ENCODE measurements at places on chromosomes 13 and 19.

GRCh38 chr19:56253737-56254136, 18.8 kb upstream of the EDDM13 start:
- DNase-seq = no peak

DNA sequence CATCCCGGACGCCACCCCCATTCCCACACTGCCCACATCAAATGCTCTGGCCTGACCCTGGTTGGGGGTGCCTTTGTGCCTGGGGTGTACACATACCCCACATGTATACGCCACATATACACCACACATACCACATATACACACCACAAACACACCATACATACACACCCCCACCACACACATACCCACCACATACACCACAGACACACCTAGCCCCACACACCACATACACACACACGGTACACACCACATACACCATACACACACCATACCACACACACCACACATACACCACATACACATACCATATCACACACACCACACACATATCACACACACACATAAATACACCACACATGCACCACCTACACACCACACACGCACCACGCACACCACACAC, 10.2 kb downstream of the ERFL start:
- no peak for DNase-seq

- DNase-seq = no peak
These were observed 663 bp upstream of the PLA2G4C start for GRCh38 chr19:48111280-48111679.

GRCh38 chr19:53866865-53867224, 838 bp upstream of the MYADM start:
- no peak for DNase-seq

GRCh38 chr19:14366529-14366928, 14.7 kb upstream of the ADGRE5 start:
- DNase-seq = peak; percentile 77

DNA sequence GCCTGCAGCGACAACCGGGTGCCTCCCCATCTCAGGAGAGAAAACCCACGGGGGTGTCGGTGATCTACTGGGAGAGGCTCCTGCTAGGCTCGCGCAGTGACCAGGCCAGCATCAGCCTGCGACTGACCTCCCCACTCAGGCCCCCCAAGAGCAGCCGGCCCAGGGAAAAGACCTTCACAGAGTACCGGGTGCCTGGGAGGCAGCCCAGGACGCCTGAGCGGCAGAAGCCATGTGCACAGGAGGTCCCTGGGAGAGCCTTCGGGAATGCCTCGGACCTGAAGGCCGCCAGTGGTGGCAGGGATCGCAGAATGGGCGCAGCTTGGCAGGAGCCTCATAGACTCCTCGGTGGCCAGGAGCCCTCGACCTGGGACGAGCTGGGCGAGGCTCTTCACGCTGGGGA, 3.9 kb downstream of the ZNF324B start:
- no peak for DNase-seq

DNA sequence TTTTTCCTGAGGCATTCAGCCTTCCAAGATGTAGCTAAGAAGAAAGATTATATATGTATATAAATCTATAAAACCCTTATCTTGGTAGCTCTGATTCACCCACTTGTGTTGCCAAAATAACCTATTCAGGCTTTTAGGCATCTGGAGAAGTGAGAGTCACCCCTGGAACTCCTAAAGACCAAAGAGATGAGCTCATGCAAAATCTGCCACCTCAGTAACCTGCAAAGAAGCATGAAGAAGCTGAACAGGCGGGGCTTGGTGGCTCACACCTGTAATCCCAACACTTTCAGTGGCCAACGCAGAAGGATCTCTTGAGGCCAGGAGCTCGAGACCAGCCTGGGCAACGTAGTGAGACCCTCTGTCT, 393.7 kb downstream of the FOXO1 start:
- DNase-seq = no peak

DNA sequence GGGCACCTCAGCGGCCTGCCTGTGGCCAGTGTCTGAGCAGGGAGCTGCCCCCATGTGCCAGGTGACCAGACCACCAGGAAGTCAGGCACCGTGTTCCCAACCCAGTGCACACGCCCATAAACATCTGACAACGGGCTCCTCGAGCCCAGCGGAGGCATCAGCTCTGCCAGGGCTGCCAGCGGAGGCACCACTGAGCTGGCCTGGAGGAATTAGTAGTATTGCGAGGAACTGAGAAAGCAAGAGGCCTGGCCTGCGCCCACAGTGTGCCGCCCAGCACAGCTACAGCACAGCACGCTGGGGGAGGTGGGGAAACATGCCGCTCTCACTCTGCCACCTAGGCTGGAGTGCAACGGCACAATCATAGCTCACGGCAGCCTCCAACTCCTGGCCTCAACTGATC, 44.6 kb downstream of the ANKRD27 start:
- DNase-seq = no peak

GRCh38 chr19:4543842-4544647, 4.2 kb upstream of the LRG1 start:
- DNase-seq = no peak

GRCh38 chr13:76903544-76904162, 17.4 kb upstream of the KCTD12 start:
- DNase-seq = peak; percentile 37

DNA sequence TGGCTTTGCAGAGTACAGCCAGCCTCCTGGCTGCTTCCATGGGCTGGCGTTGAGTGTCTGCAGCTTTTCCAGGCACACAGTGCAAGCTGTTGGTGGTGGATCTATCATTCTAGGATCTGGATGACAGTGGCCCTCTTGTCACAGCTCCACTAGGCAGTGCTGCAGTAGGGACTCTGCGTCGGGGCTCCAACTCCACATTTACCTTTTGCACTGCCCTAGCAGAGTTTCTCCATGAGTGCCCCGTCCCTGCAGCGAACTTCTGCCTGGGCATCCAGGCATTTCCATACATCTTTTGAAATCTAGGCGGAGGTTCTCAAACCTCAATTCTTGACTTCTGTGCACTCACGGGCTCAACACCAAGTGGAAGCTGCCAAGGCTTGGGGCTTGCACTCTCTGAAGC, 1697.3 kb upstream of the MIR17HG start:
- no peak for DNase-seq

- no peak for DNase-seq
These were observed 4.2 kb downstream of the DIRAS1 start for GRCh38 chr19:2716722-2717637.

DNA sequence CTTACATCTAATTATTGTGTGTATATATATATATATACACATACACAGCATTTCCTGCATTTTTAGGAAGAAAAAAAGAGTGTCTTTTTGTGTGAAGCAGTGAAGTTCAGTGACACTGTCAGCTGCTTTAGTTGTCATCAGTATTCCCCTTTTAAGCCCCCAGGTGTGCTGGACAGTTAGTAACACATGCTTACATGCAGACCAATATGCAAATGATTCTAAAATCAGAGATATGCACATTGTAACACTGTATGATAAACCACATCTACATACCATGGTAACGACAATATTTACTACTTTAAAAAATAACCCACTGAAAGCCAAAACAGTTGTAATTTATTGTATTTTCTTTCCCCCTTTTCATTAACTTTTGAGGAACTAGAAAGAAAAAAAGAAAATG, 16.8 kb downstream of the LHFPL6 start:
- DNase-seq = no peak

DNA sequence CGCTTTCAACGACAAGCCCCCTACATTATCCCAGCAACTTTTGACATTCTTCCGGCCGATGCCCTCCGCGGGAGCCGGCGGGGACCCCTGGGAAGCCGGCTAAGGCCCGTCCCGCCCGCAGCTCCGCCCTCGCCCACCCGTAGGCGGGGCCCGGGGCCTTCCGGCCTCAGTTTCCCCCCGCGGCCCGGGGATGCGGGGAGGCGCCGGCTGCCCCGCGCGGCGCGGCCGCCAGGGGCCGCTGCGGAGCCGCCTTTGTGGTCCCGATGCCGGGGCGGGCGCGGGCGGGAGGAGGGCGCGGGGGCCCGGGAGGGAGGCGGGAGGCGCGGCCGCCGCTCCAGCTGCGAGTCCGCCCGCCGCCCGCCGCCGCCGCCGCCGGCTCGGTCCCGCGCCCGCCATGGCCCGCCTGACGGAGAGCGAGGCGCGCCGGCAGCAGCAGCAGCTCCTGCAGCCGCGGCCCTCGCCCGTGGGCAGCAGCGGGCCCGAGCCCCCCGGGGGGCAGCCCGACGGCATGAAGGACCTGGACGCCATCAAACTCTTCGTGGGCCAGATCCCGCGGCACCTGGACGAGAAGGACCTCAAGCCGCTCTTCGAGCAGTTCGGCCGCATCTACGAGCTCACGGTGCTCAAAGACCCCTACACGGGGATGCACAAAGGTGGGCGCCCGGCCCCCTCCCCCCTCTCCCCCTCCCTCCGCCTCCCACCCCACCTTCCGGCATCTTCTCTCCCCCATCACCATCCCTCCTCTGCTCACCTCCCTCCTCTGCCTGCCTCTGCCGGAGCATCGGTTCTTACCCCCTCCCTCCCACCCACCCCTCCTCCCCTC, at the start of gene CELF5:
Gene CELF5 (plus strand): TSS at position 316 of the 823 bp plus-strand sequence. CDS start 79 bp downstream, at position 395.
- peak; percentile 28 for DNase-seq

- DNase-seq = no peak
These were observed 7.7 kb downstream of the TYK2 start for GRCh38 chr19:10372690-10373089.

- DNase-seq = no peak
These were observed 42.2 kb upstream of the HNRNPA1L2 start for GRCh38 chr13:52599848-52600603.

DNA sequence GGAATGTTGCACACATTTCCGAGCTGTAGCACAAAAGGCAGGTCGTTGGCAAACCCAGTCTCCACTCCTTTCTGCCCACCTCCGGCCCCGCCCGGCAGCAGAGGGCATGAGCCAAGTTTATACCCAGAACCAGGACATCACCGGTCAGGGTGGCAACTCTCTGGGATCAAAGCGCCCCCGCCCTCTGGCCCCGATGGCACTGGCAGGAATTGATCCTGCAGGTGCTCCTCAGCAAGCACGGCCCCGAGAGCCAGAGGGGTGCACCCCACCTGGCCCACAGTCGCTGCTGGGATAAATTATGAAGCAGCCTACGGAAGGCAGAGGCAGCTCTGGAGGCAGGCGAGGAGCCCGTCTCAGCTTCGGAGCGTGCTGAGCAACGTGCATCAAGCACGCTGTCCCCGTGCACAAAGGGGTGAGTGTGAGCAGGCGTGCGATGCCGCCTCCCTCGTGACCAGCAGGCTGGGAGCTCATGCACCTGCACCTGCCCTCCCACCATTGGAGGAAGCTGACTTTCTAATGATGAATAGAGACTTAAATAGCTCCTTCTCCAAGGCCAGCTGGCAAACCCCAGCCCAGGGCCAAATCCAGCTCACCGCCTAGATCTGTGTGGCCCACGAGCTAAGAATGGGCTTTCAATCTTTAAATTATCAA, 25.7 kb downstream of the SHC2 start:
- DNase-seq = no peak

DNA sequence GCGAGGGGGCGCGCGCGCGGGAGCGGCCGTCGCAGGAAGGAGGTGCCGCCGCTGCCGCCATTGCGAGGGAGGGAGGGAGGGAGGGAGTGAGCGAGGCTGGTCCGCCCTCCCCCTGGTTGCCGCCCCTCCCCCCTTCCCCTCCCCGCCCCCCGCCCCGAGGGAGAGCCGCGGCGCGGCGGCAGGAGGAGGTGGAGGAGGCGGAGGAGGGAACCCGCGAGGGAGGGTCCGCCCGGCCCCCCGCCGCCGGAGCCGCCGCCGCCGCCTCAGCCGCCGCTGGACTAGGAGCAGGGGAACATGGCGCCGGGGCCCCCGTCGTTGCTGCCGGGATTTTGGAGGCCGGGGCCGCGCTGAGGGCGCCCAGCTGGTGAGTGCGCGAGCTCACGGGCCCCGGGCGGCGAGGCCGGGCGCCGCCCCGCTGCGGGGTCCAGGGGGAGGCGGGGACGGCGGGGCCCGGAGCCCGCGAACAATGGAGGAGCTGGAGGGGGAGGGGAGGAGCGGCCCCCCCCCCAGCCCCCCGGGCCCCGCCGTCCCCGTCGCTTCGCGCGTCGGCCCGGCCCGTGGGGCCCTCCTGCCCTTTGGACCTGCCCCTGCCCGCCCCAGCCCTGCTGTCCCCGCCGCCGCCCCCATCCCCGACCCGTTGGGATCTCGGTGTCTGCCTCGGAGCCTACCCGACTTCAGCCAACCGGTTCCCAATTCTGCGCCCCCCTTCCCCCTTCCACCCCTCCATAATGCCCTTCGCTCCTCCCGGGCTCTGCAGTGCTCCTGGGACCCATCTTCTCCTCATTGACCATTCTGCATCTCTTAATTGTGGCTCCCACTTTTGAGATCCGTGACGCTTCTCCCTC, at the start of gene ARHGAP35:
Gene ARHGAP35 (plus strand): TSS at position 152 of the 845 bp plus-strand sequence. CDS start 57,679 bp downstream, outside the sequence.
- DNase-seq = no peak

GRCh38 chr13:51679616-51680015, 95.4 kb downstream of the WDFY2 start:
- no peak for DNase-seq

- no peak for DNase-seq
These were observed 484 bp downstream of the ICAM3 start for GRCh38 chr19:10338940-10339339.

DNA sequence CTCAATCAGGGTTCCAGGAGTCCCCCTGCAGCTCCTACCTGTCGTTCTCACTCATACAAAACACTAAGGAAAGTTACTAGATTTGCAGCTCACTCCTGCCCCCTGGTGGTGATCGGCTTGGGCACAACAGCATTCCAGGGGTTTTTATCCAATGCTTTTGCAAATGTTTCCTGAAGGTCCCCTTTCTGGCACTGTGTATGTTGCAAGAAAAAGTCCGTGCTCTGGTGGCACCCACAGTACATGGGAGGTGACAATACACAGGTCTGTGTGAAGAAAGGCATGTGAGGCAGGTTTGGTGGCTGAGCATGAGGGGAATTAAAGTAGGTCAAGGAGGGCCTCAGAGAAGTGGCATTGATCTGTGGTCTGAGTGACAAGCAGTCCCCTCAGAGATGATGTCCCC, 8.6 kb upstream of the TYK2 start:
- peak; percentile 72 for DNase-seq

GRCh38 chr13:114118086-114118485, 14.3 kb downstream of the RASA3 start:
- DNase-seq = no peak

DNA sequence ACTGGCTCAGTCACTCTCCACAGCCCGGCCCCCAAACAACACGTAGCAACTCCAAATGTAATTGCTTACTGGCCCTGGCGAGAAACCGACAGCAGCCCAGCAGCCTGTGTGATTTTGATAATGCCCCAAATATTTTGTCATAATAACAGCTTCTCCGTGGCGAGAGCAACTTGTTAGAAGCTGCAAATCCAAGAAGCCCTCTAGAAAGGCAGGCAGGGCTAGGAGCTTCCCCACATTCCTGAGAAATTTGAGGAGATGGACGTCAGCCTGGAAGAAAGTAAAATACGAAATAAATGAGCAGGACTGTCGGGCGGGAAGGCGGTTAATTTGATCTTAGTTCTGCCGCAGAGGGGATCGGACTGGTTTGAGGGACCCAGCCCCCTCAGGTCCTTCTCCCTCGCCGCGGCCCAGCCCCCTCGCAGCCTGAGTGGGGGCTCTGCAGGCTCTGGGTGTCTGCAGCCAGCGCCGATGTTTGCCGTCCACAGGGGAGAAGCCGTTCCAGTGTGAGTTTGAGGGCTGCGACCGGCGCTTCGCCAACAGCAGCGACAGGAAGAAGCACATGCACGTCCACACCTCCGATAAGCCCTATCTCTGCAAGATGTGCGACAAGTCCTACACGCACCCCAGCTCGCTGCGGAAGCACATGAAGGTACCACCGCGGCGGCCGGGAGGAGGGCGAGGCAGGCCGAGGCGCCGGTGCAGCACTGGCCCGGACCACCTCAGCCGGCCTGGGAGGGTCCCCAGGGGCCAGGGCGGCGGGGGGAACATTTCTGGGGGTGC, 3.1 kb downstream of the ZIC2 start:
- DNase-seq = no peak

- DNase-seq = no peak
These were observed 1712.4 kb downstream of the EFNB2 start for GRCh38 chr13:104823071-104823470.

Measured in stimulated activated CD4-positive, alpha-beta T cell treated with anti-CD3 and anti-CD28 coated beads, TNF-alpha, amount 100 ng/mL, for 1 hour (primary cell).